ENCODE measurements at places on chromosomes 1 and 21.

GRCh38 chr1:156103521-156103947, 11.0 kb upstream of the LMNA start:
- peak; percentile 89 for DNase-seq

GRCh38 chr1:37997256-37998088, 7.7 kb upstream of the SF3A3 start:
- DNase-seq: no peak

GRCh38 chr21:31558189-31558961, 101.1 kb upstream of the SOD1 start:
- DNase-seq: no peak

DNA sequence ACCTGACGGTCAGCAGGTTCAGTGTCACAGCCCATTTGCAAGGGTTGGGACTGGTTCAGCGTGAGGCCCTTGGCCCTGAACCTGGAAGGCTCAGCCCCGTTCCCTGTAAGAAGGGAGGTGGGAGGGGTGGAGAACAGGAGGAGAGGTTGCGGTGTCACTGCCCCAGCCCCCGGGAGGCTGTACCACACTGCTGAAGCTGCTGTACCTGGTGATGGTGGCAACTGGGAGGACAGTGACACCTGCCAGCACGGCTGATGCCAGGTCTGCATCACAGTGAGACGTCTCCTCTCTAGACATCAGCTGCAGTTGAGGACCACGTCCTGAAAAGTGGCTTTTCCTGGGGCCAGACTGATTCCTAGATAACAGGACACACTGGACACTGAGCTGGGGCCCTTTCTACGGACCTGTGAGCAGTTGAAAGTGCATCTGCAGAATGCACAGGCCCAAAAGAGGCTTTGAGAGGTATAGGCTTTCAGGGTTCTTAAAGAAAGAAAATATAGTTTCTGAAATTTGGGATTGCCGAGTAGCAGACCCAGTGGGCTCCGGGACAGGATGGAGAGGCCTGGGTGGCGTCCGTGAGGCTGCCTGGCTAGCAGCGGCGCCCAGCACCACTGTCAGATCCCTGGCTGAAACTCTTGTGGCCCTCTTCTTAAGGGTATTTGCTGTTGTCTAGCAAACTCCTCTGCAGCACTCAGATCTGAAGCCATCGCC, 47.7 kb downstream of the COQ8A start:
- no peak for DNase-seq

DNA sequence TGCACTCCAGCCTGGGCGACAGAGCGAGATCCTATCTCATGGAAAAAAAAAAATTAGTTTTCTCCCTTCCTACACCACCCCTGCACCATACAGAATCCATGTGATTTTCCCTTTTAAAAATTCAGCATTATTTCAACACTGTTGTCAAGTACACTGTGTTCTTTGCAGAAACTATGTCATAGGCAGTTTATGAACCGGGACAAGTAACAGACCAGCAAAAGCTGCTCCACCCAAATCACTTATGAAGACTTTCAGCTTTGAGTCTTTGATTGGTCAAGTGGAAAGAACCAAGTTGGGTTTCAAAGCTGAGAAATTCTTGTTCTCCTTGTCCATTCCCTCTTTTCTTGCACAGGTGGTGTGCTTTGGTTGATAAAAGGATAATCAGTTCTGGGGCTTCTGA, 173.0 kb downstream of the CDC7 start:
- DNase-seq: no peak

DNA sequence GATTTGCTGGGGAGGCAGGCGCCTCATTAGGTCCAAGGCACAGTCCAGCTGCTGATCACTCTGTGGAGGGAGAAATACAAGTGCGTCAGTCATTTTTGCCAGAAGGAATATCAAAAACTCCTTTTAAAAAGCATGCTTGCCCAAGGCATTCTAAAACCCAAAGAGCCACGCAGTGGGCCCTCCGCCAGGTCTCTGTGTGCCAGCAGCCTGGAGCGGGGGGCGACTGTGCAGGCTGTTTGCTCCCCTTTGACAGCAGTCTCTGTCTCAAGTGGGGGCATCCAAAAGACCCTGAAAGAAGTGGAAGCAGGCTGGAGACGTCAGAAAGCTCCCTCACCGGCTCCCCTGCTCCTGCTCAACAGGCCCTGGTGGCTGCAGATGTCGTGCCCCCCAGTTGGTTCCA, 65.6 kb downstream of the CAPZB start:
- no peak for DNase-seq

DNA sequence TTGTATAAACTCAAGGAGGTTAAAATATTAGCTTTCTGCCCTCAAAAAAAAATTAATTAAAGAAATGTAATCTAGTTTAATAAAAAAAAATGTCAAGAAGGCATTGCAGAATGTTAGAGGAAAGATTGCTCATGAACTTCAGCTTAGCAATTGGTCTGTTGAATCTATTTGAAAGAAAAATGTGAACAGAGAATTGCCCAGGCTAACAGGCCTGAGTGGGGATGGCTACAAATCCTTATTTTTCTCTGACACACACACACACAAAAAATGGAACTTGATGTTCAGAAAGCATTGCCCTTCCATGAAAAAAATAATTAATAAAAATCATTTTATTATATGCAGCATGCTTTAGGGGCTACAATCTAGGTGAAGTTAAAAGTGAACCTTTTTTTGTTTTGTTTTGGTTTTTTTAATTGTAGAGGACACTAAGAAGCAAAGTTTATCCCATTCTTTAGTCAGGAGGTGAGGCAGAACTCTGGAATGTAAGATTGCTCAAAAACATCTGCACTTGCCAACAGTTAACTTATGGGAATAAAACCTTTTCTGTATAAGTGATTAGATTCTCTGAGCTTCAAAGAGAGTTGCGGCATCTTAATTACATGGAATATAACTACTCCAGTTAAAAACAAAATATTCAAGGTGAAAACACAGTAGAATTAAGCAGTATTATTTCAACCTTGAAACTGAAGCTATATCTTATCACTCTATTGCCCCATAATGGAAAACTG, 658.5 kb upstream of the ADGRL2 start:
- DNase-seq: peak; percentile 50

GRCh38 chr1:80847904-80848303, 952.8 kb upstream of the ADGRL2 start:
- no peak for DNase-seq

DNA sequence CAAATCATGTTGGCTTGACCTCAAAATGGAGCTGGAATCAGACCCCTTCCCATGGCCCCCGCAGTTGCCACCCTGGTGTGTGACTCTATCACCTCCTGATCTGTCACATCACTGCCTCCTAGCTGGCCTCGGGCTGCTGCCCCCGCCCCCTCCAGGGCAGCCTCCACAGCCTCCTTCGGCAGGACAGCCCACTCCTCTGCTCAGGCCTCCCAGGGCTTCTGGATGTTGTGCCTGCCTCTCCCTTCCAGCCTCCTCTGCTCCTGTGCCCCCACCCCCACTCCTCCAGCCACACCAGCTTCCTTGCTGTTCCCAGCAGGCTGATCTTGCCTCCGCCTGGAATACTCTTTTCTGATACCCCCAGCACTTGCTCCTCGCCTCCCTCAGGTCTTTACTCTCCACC, 134.4 kb upstream of the EDN2 start:
- no peak for DNase-seq

- no peak for DNase-seq
Measured at GRCh38 chr1:21590934-21591333, 78.2 kb downstream of the RAP1GAP start.

DNA sequence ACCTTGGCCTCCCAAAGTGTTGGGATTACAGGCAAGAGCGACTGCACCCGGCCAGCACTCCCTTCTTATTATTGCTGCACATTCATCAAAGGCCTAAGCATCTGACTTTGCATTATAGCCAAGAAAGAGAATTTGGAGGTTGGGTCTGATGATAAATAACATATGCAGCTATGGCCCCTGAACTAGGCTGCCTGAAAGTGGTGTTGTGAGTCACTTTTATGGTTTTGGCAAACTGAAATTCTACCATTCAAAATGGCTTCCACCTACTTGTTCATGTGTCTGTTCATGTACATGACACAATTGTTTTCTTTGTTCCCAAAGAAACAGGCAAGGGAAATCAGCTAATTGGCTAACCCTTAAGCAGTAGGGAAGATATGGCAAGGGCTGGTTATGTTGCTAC, 25.0 kb upstream of the UAP1 start:
- DNase-seq: peak; percentile 59

- DNase-seq: no peak
Measured at GRCh38 chr21:44857127-44857892, 16.2 kb downstream of the PTTG1IP start.

DNA sequence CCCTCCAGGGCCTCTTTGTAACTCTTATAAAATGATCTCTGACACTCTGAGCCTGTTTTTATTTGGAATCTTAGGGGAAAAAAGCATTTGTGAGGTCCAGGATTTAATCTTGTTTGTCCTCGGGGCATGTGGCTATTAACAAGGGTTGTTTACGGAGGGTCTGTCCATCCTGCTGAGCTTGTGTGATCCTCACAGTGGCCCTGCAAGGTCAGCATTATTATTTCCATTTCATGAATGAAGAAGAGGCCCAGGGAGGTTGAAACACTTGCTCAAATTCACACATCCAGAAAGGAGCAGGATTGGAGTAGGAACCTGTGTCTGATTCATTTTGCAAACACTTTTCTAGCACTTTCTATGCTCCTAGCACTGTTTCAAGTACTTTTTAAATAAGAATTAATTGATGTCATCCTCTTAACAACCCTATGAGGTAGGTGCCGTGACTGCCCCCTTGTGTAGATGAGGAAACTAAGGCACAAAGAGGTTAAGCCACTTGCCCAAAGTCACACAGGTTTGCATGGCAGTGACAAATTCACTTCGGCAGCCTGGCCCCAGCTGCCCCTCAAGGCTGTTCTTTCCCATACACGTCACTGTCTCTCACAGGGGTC, 178.9 kb downstream of the MIS18A start:
- peak; percentile 19 for DNase-seq

DNA sequence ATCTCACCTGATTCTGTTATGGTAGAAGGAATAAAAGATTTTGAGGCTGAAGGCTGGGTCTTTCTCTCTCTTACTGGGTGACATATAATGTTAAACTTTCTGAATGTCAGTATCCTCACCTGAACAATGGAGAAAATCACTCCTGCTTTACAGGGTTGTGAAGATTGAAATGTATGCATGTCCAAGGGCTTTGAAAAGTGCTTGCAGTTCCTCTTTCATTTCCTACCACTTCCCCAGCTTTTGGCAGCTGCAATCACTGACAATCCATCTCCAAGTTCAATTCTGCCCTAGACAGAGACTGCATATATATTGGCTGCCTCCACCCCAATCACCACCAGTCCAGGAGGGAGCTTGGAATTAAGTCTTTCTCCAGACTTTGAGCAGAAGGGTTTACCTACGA, 39.8 kb downstream of the FAM78B start:
- DNase-seq: no peak

- DNase-seq: no peak
Measured at GRCh38 chr1:202685641-202686040, 24.6 kb downstream of the SYT2 start.

DNA sequence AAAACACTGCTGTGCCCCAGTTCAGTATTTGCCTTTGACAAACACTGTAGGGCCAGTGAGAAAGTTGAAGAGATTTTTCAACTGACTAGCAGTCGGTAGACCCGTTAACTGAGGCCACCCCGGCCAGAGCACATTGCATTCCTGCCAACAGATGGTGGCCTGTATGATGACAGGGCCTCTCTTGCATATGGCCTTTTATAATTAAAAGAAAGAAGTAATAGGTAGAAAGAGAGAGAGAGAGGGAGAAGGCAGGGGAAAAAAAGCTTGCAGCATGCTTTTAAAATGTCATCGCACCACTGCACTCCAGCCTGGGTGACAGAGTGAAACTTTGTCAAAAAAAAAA, 4.7 kb upstream of the C1orf174 start:
- no peak for DNase-seq

DNA sequence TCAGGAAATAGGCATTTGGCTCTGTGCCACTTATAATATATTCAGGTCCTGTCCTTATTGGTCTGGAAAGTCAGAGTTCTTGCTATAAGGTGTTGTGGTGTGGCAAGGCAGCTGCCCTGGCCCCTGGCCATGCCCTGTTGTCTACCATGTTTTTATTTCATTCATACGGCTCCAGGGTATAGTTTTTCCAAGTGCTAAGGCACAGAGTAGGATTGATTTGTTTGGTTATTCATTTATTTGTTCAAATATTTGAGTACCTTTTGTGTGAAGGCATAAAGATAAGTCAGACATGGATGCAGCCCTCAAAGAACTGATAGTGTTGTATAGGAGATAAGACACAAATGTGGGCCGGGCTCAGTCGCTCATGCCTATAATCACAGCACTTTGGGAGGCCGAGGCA, 10.1 kb downstream of the ZBTB8B start:
- DNase-seq: no peak

DNA sequence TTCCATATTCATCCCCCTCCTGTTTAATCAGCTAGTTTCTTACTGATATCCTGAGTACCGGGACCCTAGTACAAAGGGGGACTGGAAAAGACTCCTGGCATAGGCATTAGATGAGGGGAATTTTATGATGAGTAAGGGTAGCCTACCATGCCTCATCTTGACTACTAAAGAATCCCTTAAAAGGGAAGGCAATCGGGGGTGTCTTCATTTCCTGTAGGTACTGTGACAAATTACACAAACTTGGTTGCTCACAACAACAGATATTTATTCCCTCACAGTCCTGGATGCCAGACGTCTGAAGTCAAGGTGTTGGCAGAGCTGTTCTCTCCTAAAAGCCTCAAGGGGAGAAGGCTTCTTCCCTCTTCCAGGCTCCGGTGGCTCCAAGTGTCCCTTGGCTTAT, 28.9 kb upstream of the RUNX1 start:
- DNase-seq: no peak

DNA sequence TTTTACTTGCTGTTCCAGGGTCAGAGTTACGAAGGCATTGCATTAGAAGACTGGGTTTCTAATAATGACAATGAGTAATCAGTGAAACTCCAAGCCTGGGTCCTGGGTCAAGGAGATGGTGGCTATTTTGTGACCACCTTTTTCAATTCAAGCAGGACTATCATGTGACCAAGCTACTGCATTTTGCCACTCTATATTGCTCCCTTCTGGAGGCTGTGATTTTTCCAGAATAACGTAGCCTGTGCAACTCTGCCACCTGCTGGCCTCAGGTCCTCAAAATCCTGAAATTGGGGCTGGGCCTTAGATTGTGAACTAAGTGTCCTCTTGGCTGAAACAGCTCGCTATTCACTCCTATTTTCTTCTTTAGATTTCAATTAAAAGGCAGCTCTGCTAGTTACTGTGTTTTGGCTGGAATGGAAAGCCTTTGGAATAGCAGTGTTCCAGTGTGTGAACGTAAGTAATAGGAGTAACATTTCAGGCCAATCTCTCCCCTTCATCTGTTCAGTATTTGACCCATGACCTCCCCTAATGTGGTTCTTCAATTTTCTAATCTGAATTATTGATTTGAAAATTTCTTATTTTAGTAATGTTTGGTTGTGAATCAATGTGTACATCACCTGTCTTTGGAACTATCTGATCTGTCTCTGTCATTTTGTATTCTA, 52.9 kb upstream of the CD46 start:
- DNase-seq: peak; percentile 65
